Left ventricle myocardium superior (tissue), 1 donor: ENCODE measurements at places on chromosomes 2 and 18.
A peak's percentile ranks its signal among the peaks of the same experiment; 100 is the strongest.

- DNase-seq = no peak
Observed at GRCh38 chr2:97731274-97732020, 18.1 kb downstream of the ZAP70 start.

GRCh38 chr2:174717273-174717672 is 47.0 kb downstream of the CHRNA1 start:
- DNase-seq = no peak

DNA sequence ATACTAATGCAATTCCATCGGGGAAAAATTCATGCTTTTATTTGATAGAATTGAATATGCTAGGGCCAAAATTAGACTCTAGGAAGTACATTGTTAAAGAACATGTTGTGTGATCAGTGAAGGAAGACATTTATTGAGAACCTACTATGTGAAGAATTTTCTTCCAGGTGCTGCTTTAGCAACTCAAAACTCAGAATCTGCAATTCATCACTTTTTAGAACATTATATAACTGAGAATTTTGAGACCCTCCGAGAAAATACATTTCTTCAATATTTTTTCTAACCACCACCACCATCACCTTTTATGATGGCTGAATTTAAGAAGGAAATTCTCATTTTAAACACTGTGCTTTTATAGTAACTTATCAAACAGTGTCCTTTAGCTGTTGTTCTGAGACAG is 315.2 kb downstream of the FIGN start:
- no peak for DNase-seq

DNA sequence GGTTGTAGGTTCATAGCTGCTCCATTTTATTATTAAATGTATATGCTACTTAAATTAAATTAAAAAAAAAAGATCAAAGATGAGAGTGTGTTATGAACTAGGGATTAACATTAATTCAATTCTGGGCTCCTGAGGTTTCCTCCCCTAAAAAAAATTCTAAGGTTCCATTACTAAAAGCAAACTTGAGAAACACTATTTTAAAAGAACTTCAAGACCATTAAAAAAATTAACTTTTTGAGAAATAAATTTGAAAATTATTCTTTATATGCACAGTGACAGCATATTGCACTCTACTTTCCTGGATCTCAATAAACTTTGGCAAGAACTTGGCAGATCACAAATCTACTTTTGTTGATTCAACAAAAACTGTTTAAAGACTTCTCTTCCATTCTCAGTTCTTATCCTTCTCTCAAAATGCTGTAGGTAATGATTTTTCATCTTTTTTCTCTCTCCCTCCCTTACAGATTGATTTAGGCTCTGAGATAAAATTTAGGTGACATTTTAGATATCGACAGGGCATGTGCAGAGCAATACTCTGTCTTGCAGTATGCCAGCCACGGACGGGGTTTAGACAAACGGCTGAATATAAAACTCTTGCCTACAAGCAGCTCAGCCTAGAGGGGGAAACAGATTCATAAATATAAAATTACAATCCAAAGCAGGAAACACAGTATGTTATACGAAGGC is 592 bp upstream of the MARS2 start:
- DNase-seq = no peak

- no peak for DNase-seq
Observed at GRCh38 chr2:48984922-48985321, 169.4 kb downstream of the FSHR start.

DNA sequence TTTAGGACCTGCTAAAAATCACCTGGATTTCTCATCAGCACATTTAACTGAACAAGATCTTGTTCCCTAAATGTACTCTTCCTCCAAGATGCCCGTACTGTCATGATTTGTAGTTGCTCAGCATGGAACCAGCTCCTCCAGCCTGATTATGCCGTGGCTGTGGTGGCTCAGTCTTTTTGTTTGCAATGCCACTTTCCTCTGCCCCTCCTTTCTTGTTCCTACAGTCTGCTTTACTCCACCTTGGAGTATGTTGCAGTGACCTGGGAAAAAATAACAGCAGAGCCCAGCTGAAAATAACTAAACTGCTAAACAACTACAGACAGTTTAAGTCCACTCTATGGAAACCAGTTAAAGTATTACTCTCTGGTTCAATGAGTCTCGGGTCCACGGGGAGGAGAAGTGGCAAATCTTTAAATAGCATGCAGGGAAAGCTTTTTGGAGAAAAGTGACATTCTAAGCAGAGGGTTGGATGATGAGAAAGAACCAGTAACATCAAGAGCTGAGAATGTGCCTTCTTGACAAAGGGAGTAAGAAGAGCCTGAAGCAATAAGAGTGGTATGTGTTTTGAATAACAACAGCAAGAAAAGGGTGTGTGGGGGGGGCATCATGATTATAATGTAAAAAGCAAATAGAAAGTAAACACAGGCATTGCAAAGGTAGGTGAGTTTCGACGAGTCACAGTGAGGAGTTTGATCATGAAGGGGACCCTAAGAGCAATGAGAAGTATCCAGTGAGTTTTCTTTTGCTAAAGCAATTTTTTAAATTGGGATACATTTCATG is 225.7 kb downstream of the TMX3 start:
- DNase-seq = no peak

DNA sequence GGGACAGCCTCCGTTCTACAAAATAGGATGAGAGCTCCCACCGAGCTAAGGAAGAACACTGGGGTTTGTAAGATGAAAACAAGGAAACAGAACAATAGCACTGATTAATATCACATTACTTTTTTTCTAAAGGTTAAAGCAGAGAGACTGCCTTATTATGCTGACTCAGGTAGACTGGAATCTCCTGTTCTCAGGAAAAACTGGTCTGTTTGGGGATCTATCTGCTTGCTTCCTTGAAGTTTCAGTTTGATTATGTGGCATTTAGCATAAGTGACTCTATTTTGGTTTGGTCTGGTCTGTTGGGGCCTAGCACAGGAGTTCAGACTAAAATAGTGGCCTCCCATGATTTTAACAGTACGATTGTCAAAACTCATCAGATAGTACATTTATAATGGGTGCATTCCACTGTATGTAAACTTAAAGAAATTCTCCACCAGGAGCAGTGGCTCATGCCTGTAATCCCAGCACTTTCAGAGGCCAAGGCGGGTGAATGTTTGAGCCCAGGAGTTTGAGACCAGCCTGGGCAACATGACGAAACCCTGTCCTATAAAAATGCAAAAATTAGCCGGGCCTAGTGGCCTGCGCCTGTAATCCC is 64.1 kb upstream of the NDUFV2 start:
- DNase-seq = no peak

DNA sequence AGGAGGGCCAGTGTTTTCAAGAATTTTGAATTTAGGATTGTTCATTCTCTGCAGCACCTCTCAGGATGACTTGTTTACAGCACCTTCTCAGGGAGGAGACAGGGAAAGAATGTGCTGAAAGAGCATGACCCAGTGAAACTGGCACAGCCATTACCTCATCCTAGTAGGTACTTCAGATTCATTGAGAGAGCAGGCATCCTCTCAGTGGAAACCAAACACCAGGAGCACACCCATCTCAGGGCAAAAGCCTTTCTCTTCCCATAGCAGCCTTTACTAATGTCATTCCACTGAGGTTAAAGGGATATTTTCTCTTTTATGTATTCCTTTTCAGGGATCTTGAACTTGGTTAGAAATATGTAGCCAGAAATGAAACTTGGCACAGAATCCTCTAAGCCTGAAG is 2.6 kb downstream of the MAP2 start:
- no peak for DNase-seq

DNA sequence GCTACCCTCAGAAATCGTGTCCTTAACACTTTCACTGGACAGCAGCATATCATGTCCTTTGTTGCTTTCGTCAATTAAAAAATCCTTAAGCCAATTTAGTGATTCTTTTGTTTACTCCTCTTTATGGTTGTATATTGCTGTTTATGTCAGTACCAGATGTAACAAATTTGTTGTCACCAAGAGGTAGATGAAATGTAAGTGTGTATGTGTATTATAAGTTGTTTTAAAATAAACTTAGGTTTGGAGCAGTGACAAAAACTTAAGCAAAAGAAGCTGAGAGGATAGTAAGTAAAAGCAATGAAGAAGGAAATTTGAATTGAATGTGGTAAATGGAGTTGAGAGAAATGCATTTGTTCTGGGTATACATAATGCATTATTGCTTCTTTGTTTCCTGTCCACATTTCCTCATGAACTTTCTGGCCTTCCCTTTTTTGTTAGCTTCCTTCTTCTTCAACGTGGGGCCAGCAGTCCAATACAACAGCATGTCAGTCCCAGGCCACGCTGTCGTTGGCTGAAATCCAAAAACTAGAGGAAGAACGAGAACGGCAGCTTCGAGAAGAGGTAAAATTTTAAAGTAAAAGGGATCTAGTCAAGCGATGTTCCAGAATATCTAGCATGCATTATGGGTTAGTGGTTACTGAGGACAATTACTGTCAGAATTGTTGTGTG is 30.5 kb upstream of the SNORC start:
- DNase-seq = peak; percentile 31

DNA sequence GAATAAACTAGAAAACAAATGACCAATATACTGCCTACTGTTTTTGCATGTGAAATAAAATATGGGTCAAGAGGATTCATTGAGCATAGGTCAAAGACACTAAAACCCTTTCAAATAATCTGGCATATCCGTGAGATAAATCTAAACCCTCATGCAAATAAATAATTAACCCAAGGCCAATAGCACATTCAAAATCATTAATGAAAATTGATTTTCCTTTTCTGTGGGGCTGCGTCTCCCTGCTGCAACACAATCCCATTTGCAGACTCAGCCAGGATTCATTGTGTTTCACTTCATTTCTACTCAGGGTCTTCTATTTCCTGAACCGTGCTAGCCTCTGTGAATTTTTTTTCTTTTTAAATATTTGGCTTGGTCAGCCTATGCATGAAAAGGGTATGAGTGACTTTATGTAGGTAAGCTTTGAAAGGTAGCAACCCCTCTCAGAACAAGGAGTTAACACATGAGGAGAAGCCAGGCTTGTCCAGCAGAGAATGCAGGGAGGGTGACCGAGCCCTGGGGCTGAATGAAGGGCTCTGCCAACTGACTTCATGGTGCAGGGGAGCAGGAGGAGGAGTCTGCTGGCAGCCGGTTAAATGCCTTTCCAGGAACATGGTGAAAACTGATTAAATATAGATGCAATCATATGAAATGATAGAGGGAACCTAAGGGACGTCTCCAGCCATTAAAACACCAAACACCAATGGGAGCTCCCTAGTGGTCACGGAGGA is 10.3 kb upstream of the CTAGE1 start:
- DNase-seq = no peak

- no peak for DNase-seq
Observed at GRCh38 chr2:54741250-54741649, 17.8 kb downstream of the EML6 start.

DNA sequence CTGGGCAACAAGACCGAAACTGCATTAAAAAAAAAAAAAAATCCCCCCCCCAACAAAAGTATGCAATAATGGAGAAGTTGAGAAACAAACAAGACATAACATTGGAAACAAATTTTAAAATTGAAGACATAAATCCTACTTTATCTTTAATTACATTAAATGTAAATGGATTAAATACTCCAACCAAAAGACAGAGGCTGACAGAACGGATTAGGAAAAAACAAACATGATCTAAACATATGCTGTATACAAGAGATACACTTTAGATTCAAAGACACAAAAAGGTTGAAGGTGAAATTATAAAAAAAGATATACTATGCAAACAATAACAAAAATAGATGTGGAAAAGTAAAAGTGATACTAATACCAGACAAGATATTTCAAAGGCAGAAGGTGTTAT is 350.8 kb upstream of the RGPD4 start:
- no peak for DNase-seq

GRCh38 chr2:179612591-179613298 is 248.7 kb downstream of the ZNF385B start:
- no peak for DNase-seq

DNA sequence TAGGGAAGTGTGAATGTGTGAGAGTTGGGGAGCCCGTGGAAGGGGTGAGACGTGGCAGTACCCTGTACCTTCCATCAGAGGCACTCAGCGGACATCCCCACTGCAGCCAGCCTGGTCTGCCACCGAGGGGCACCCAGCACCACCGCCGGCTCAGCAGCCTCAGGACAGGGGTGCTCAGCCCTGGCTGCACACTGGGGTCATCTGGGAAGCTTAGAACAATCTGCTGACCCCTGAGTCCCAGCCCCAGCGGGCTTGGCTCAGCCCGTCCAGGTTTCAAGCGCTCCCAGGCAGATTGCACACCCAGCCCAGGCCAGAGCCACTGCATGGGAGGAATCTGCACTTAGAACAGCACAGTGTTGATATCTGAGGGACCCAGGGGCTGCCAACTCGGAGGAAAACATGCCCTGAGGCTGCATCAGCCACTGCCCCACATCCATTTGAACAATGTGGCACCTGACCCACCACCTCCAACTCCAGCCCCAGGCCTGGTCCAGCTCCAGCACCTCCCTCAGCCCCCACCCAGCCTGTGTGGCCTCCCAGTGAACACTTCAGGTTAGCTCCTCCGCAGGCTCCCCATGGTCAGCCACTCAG is 147.1 kb upstream of the OTOS start:
- no peak for DNase-seq

- no peak for DNase-seq
Observed at GRCh38 chr2:2839393-2839781, 508.3 kb upstream of the MYT1L start.

DNA sequence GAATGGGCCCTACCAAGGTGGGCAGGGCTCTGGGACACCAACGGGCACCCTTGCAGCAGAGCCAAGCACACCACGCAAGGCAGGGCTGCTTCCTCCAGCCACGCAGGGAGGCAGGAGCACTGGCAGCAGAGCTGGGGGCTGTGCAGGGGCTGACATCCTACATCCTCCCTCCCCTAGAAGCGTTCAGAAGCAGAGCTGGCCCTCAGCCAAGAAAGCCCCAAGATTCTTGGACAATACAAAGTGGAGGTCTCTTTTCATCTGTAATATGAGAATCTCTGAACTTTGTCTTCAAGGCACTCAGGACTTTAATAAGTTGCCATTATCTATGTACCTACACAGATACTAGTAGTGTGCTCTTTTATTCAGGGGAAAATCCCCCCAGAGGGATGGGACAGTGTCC is 128.1 kb upstream of the AGAP1 start:
- no peak for DNase-seq

- peak; percentile 96 for DNase-seq
Observed at GRCh38 chr2:10009811-10010781, 33.3 kb upstream of the KLF11 start.

- no peak for DNase-seq
Observed at GRCh38 chr2:25402477-25402876, 60.8 kb upstream of the DNMT3A start.

DNA sequence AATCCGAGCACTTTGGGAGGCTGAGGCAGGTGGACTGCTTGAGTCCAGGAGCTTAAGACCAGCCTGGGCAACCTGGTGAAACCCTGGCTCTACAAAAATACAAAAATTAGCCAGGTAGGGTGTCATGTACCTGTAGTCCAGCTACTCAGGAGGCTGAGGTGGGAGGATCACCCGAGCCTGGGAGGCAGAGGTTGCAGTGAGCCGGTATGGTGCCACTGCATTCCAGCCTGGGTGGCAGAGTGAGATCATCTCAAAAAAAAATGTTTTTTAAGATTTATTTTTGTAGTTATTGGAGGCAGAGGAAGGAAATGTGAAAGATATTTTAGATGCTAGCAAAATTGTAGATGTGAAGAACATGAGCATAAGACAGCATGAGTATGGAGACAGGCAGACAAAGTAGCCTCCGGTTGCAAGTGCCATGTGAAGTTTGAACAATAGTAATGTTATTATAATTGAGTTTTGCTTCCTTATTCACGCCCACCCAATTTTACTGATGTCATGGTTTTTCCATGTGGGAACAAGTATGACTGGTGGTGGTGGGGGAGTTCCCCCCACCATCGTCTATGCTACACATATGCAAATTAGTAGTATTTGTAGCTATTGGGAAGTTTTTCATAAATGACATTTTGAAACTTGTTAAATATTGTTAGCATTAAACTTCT is 18.0 kb downstream of the REL start:
- no peak for DNase-seq
